ENCODE measurements at places on chromosomes 7 and 10.

GRCh38 chr10:102603946-102604345 is 40.3 kb upstream of the TRIM8 start:
- no peak for DNase-seq

GRCh38 chr10:3472287-3473051 is 299.9 kb upstream of the PITRM1 start:
- no peak for DNase-seq

GRCh38 chr7:96266580-96266979 is 55.3 kb downstream of the SLC25A13 start:
- no peak for DNase-seq

GRCh38 chr7:126529254-126529653 is 723.5 kb downstream of the GRM8 start:
- DNase-seq, result no peak

DNA sequence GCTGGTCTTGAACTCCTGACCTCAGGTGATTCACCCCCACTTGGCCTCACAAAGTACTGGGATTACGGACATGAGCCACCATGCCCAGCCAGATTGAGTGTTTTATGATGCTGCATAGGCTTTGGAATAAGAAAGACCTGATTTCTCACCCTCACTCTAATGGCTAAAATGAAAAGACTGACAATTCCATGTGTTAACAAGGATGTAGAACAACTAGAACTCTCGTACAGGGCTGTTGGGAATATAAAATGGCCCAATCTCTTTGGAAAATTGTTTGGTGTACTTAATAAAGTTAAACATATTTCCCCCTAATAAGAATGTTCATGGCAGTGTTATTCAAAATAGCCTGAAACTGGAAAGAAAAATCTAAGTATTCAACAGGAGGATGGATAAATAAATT is 43.2 kb upstream of the VCL start:
- DNase-seq, result no peak

Data from renal pelvis (tissue), 12 donors.